ENCODE measurements at places on chromosomes 16 and 17. TPM values are rescaled to one million over a fixed set of nuclear protein-coding genes. Genes with fewer than 3 reads are reported as not detected.

The PABPN1L gene
- total RNA-seq, result not detected

The KRTAP4-9 gene
- total RNA-seq, result not detected

The USP6 gene
- total RNA-seq, result under 0.01 TPM

The ATP2A3 gene
- total RNA-seq, result 3.8 TPM

The SCPEP1 gene
- 58.2 TPM for total RNA-seq

The USH1G gene
- under 0.01 TPM for total RNA-seq

The CACNG1 gene
- total RNA-seq, result not detected

The RHBDF2 gene
- 3.0 TPM for total RNA-seq

The ZFPM1 gene
- 1.9 TPM for total RNA-seq

The TBC1D26 gene
- total RNA-seq, result under 0.01 TPM

The KRT36 gene
- total RNA-seq, result not detected

The TBX4 gene
- total RNA-seq, result 0.16 TPM

The TMEM204 gene
- total RNA-seq, result 12.3 TPM

The COPZ2 gene
- 102 TPM for total RNA-seq

The TMEM100 gene
- 2.8 TPM for total RNA-seq

The CORO1A gene
- total RNA-seq, result 0.60 TPM

The VPS35L gene
- total RNA-seq, result 29.3 TPM

The KCTD19 gene
- not detected for total RNA-seq

The LITAFD gene
- total RNA-seq, result not detected

The MAF gene
- 29.0 TPM for total RNA-seq

The AANAT gene
- not detected for total RNA-seq

The OTOP2 gene
- not detected for total RNA-seq

The PRSS27 gene
- 1.1 TPM for total RNA-seq

The LPO gene
- not detected for total RNA-seq

The OR2C1 gene
- total RNA-seq, result 0.43 TPM

The MYH1 gene
- not detected for total RNA-seq

The KRTAP2-4 gene
- not detected for total RNA-seq

The FBXO39 gene
- total RNA-seq, result 0.09 TPM

The SLC6A2 gene
- not detected for total RNA-seq

The CCDC40 gene
- total RNA-seq, result 3.5 TPM

The CAVIN1 gene
- 467 TPM for total RNA-seq

The CD300H gene
- total RNA-seq, result not detected

The ABAT gene
- total RNA-seq, result 2.7 TPM

The KRTAP4-5 gene
- total RNA-seq, result not detected

The PRCD gene
- 11.2 TPM for total RNA-seq

The NPIPA8 gene
- total RNA-seq, result 10.9 TPM

The CDH1 gene
- total RNA-seq, result 0.16 TPM

The CCT6B gene
- 1.5 TPM for total RNA-seq

The ELMO3 gene
- total RNA-seq, result 0.32 TPM

The DNAI2 gene
- total RNA-seq, result not detected

The NR1D1 gene
- total RNA-seq, result 2.2 TPM

The ITGAX gene
- under 0.01 TPM for total RNA-seq

The PNMT gene
- total RNA-seq, result not detected

The FZD2 gene
- 18.1 TPM for total RNA-seq

The KRTAP9-2 gene
- not detected for total RNA-seq

Data from bronchial smooth muscle cell (primary cell).